IPS DF 6.9 (cell line): ENCODE measurements at places on chromosomes 3 and 15.
A peak's percentile ranks its signal among the peaks of the same experiment; 100 is the strongest.

DNA sequence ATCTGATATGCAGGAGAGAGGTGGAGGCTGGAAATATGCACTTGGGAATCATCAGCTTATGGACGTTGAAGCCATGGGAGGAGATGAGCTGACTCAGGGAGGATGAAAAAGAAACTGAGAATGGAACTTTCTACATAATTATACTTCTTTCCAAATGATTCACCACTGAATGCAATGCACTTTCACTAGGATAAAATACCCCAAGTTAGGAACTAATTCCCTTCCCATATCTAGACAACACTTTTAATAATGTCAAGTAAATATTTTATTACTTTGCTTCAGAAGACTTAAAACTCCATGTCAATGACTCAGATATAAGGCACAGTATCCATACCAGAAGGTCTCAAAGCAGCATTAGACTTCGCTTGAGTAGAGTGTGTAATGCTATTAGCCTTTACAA is 24.2 kb downstream of the NPTN start:
- no peaks in the 10 kb centered on the region for H3K36me3 ChIP-seq
- no peaks in the 10 kb centered on the region; the same call in 1 of the 2 replicates for H3K4me1 ChIP-seq
- no peaks in the 10 kb centered on the region for H3K27me3 ChIP-seq
- no peak for DNase-seq

- no peak for DNase-seq
- H3K4me3 ChIP-seq = no peak overlapping the region
- no peaks in the 10 kb centered on the region for H3K36me3 ChIP-seq
- no peak overlapping the region for H3K27ac ChIP-seq
- no peaks in the 10 kb centered on the region for H3K4me1 ChIP-seq
Measured at GRCh38 chr3:31409866-31410265, 122.9 kb upstream of the STT3B start.

GRCh38 chr15:76894174-76894573 is 11.0 kb downstream of the SCAPER start:
- no peak overlapping the region for H3K27ac ChIP-seq
- no peaks in the 10 kb centered on the region for H3K4me1 ChIP-seq
- H3K36me3 ChIP-seq = no peaks in the 10 kb centered on the region
- no peak for DNase-seq
- H3K27me3 ChIP-seq = no peaks in the 10 kb centered on the region
- H3K4me3 ChIP-seq = no peak overlapping the region

GRCh38 chr3:14581334-14582044 is 41.3 kb upstream of the GRIP2 start:
- H3K4me3 ChIP-seq = no peak overlapping the region
- no peak for DNase-seq
- H3K27ac ChIP-seq = no peak overlapping the region

DNA sequence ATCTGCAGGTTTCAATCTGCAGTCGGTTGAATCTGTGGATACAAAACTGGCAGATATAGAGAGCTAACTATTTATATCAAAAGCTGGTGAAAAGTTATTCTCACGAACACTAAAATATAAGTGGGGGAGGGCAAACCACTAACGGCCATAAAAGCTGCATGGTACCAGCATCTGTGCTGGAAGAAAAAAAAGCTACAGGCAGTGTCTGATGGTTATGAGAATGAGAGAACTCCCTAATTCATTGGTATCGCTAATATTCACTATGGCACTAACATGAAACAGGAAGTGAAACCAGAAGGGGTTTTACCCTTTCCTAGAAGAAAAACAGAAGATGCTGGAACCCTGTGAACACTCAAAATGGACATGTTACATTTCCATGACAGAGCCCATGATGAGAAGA is 15.9 kb downstream of the CEP70 start:
- no peak for DNase-seq
- no peak overlapping the region for H3K4me3 ChIP-seq
- peaks cover 5% of the 10 kb centered on the region; the same call in 1 of the 2 replicates for H3K4me1 ChIP-seq
- no peaks in the 10 kb centered on the region for H3K27me3 ChIP-seq
- no peak overlapping the region for H3K27ac ChIP-seq

DNA sequence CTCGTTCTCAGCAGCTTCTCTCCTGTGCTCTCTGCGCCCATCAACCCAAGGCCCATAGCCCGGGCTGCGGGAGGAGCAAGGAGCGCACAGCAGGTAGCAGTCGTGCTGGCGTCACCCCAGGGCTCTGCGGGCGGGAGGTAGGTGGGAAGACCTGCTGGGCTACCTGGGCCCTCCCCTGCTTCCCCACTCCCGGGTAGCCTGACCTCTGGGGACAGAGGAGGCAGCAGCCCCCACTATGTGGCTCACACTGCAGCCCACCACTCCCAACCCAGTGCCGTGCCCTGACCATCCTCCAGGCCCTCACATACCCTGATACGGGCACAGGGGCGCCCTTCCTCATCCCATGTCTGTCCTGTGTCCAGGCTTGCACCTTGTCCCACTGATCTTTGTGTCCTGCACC is 171.0 kb downstream of the NSMCE3 start:
- H3K4me3 ChIP-seq = no peak overlapping the region
- DNase-seq = no peak
- H3K36me3 ChIP-seq = no peaks in the 10 kb centered on the region
- peaks cover 4% of the 10 kb centered on the region for H3K4me1 ChIP-seq

- H3K27ac ChIP-seq = no peak overlapping the region
- H3K4me1 ChIP-seq = peaks cover 2% of the 10 kb centered on the region; the same call in 1 of the 2 replicates
- H3K36me3 ChIP-seq = no peaks in the 10 kb centered on the region; the same call in 1 of the 2 replicates
- H3K27me3 ChIP-seq = no peaks in the 10 kb centered on the region
- H3K4me3 ChIP-seq = no peak overlapping the region
- no peak for DNase-seq
Measured at GRCh38 chr3:24101676-24102168, 156.6 kb downstream of the NR1D2 start.

GRCh38 chr3:181454451-181455027 is 257.2 kb upstream of the SOX2 start:
- H3K27me3 ChIP-seq = no peaks in the 10 kb centered on the region
- no peaks in the 10 kb centered on the region for H3K4me1 ChIP-seq
- H3K36me3 ChIP-seq = no peaks in the 10 kb centered on the region
- no peak overlapping the region for H3K4me3 ChIP-seq

DNA sequence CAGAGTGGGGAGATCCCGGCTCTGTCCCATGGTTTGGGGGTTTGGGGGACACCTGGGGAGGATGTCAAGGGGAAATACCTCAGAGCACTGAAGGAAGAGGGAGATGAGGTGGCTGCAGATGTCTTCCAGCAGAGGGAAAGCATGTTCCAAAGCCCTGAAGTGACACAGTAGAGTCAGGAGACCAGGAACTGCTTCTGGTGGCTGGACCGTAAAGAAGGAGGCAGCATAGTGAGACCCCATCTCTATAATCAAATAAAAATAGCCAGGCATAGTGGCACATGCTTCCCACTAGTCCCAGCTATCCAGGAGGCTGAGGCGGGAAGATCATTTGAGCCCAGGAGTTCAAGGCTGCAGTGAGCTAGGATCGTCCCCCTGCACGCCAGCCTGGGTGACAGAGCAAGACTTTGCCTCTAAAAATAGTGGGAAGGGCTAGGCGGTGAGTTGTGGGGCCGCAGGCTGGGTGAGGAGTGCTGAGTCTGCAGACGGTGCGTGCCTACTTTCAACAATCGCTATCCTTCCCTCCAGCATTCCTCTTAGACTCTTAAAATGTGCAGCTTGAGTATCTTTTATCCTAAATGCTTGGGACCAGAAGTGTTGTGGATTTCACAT is 26.2 kb downstream of the HES1 start:
- H3K4me3 ChIP-seq = no peak overlapping the region
- no peaks in the 10 kb centered on the region for H3K4me1 ChIP-seq
- no peaks in the 10 kb centered on the region for H3K27me3 ChIP-seq
- H3K27ac ChIP-seq = no peak overlapping the region

- no peak overlapping the region for H3K4me3 ChIP-seq
- no peaks in the 10 kb centered on the region for H3K4me1 ChIP-seq
- no peaks in the 10 kb centered on the region for H3K36me3 ChIP-seq
- DNase-seq = no peak
- H3K27ac ChIP-seq = no peak overlapping the region
- no peaks in the 10 kb centered on the region for H3K27me3 ChIP-seq
Measured at GRCh38 chr15:82393671-82394070, 35.9 kb upstream of the GOLGA6L9 start.

- H3K4me3 ChIP-seq = no peak overlapping the region
- peaks cover 6% of the 10 kb centered on the region; the same call in 1 of the 2 replicates for H3K27me3 ChIP-seq
- no peaks in the 10 kb centered on the region for H3K36me3 ChIP-seq
- peaks cover 5% of the 10 kb centered on the region for H3K4me1 ChIP-seq
Measured at GRCh38 chr3:52243791-52244628, 1.5 kb upstream of the PPM1M start.

DNA sequence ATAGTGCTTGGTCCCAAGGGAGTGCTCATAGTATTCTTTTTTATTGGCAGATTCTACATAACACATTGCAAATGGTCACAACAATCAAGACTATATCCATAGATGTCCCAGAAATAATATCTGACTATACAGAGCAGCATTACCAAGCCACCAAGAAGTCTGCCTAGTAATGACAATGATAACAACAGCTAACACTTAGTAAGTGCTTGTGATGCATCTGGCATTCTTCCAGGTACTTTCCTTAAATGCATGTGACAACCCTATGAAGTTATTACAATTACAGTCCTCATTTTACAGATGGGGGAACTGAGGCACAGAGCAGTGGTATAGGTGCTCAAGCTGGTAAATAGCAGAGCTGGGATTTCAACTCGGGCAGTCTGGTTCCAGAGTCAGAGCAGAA is 49.6 kb upstream of the ICE2 start:
- no peak overlapping the region for H3K4me3 ChIP-seq
- no peaks in the 10 kb centered on the region for H3K27me3 ChIP-seq
- H3K4me1 ChIP-seq = no peaks in the 10 kb centered on the region; the same call in 1 of the 2 replicates
- H3K36me3 ChIP-seq = no peaks in the 10 kb centered on the region
- H3K27ac ChIP-seq = no peak overlapping the region

DNA sequence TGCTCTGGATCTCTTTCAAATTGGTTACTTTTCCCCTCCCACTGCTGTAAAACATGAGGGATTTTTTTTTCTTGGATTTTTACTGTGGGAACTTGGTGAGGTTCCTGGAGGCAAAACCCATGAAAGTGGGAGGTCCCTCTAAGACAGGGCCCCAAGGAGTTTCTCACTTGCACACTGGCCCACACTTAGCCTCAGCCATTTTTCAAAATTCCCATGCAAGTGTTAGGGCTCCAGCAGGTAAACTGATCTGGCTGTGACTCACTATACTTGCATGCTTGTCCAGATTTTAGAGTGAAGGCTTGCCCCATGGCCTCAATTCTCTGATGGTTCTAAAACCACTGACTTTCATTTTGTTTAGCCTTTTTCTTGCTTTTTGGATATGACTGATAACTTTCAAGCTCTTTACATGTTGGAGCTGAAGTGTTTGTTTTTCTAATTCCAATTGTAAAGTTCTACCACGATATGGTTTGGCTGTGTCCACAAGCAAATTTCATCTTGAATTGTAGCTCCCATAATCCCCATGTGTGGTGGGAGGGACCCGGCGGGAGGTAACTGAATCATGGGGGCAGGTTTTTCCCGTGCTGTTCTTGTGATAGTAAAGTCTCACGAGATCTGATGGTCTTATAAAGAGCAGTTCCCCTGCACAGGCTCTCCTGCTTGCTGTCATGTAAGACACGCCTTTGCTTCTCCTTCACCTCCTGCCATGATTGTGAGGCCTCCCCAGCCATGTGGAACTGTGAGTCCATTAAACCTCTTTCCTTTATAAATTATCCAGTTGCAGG is 37.7 kb downstream of the MCCC1 start:
- no peak overlapping the region for H3K27ac ChIP-seq
- H3K4me3 ChIP-seq = no peak overlapping the region
- no peaks in the 10 kb centered on the region for H3K36me3 ChIP-seq
- no peaks in the 10 kb centered on the region for H3K27me3 ChIP-seq

DNA sequence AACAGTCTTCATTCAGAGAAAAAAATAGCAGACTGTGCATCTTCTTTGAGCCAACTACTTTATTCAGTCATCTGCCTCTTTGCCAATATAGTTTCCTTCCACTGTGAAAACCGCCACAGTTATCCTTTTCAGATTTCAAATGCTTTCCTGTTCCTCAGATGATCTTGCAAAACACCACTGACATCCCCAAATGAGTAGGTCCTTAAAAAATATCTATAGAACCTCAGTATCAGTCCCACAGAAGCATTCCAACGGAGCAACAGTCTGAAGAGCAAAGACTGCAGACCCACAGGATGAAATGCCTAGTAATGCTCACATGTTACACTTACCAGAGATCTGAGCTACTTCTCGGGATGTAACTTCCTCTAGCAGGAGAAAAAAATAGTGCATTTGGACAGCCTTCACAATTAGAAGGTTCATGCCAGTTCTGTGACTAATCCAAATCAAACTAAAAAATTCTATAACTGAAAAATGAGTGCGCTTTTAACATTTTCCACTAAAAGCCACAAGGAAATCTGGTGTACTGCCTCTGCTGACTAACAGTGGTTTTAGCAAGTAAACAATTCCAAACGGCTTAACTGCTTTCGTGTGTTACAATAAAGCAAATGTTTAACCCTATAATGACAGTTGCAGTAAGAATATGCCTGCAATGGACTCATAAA is at the start of gene ANKRD28:
Gene ANKRD28 (minus strand): TSS at position 338 of the 662 bp plus-strand sequence. CDS start 1,458 bp downstream, outside the sequence.
- H3K4me1 ChIP-seq = peaks cover 5% of the 10 kb centered on the region; the same call in 1 of the 2 replicates
- H3K27me3 ChIP-seq = no peaks in the 10 kb centered on the region
- H3K4me3 ChIP-seq = no peak within 1 kb of the TSS
- no peak for DNase-seq
- H3K27ac ChIP-seq = no peak within 1 kb of the TSS

- DNase-seq = peak; percentile 22
- H3K4me3 ChIP-seq = no peak overlapping the region
- H3K36me3 ChIP-seq = no peaks in the 10 kb centered on the region
- H3K4me1 ChIP-seq = 0 out of 2 replicates have a peak, but pooled peaks cover 2% of the 10 kb centered on the region
Measured at GRCh38 chr15:45253330-45253729, 1.3 kb downstream of the SLC28A2 start.

DNA sequence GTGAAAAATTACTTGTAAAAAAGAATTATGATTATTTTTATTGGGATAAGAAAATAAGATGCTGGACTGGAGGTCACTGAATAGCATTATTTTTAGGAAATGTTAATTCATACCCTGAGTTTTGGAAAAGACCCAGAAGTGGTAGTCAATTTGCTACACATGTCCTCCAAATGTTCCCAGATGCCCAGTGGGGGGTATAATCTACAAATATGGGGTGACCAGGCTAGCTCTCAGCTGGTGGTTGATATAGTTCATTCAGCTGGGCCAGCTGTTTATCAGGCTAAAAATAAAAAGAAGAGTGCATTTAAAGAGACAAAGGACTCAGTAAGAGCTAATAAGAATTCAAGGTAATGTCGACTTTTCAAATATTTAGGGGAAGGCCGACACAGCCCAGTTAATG is 402.0 kb upstream of the GOLIM4 start:
- no peaks in the 10 kb centered on the region for H3K27me3 ChIP-seq
- no peaks in the 10 kb centered on the region for H3K4me1 ChIP-seq
- DNase-seq = no peak
- H3K36me3 ChIP-seq = no peaks in the 10 kb centered on the region
- H3K4me3 ChIP-seq = no peak overlapping the region

GRCh38 chr15:56242576-56243162 is 1.0 kb downstream of the RFX7 start:
- DNase-seq = no peak
- H3K27me3 ChIP-seq = no peaks in the 10 kb centered on the region
- peak overlapping the region; percentile 98 for H3K4me3 ChIP-seq
- peaks cover 3% of the 10 kb centered on the region; the same call in 1 of the 2 replicates for H3K4me1 ChIP-seq
